ENCODE measurements at places on chromosomes 6 and 20.

DNA sequence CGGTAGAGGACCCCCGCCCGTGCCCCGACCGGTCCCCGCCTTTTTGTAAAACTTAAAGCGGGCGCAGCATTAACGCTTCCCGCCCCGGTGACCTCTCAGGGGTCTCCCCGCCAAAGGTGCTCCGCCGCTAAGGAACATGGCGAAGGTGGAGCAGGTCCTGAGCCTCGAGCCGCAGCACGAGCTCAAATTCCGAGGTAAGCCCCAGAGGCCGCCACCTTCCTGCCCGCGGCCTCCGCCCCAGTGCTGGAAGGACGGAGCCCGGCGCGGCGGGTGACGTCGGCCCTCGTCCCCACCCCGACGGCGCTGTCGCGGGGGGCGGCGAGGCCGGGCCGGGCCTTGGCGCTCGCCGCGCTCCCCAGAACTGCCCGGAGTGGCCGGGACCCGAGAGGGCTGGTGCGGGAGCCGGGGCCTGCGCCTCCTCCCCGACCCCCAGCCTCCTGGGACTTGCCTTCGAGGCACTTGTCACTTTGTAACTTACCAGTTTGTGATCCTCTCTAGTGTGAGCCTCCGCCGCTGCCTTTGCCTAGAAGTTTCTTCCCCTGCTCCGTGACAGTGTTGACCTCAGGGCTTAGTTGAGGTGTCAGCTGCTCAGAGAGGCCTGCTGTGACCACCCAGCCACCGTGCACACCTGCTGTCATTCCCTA, 417 bp downstream of the VAPB start:
- DNase-seq, result no peak

GRCh38 chr6:106347219-106347618, 13.3 kb upstream of the CRYBG1 start:
- no peak for DNase-seq

- no peak for DNase-seq
Observed at GRCh38 chr20:38601216-38602184, at the start of gene ARHGAP40. Gene ARHGAP40, plus strand, starts transcription at chr20:38601809.

GRCh38 chr6:143595251-143596036, 82.3 kb upstream of the PHACTR2 start:
- DNase-seq, result no peak

DNA sequence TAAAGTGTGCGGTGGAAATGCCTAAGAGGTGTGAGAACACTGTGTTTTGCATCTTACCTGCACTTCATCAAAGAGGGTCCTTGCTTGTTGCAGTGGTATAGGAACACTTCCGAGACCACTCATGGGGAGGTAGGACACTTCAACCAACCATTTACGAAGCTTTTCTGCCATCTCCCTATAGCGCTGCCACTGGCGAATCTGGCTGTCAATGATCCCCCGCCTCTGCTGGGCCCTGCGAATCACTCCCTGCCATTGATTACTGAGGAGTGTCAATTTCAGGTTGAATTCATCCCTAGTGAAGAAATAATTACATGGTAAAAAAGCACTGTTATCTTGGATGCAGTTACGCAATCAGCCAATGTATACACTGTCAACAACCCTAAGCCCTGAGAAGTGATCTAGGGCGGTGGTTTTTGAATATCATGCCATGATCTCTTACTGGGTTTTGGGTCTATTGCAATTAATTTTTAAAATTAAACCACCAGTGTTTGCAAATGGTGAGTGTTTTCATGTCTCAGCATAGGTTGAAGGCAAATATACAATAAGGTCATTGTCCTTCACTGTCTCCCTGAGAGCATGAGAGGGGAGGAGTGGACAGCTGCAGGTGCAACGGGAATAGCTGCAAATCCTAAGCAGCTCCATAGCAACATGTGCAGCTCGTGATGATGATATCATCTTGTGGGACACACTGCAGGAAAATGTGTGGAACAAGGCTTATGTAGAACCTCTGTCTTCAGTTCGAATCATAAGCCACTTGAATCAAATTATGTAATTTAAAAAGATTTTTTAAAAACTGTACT, 400.6 kb downstream of the ESR1 start:
- DNase-seq, result no peak

GRCh38 chr6:39266782-39267355, 37.6 kb upstream of the KCNK5 start:
- DNase-seq, result no peak

DNA sequence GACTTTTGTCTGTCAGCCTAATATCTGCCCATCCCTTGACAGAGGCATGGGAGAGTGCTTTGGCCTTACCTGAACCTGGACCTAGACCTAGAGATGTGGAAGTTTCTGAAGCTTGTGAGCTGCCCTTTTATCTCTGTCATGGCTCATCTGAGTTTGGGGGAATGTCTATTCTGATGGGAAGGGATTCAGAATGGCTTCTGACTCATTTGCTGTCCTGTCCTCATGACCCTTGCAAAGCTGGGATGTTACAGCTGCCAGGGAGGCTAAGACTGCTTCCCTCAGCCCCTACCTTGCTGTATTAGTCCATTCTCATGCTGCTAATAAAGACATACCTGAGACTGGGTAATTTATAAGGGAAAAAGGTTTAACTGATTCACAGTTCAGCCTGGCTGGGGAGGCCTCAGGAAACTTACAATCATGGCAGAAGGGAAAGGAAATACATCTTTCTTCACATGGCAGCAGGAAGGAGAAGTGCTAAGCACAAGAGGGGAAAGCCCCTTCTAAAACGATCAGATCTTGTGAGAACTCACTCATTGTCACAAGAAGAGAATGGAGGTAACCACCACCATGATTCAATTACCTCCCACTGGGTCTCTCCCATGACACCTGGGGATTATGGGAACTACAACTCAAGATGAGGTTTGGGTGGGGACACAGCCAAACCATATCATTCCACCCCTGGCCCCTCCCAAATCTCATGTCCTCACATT, 252.2 kb downstream of the ERMARD start:
- no peak for DNase-seq

DNA sequence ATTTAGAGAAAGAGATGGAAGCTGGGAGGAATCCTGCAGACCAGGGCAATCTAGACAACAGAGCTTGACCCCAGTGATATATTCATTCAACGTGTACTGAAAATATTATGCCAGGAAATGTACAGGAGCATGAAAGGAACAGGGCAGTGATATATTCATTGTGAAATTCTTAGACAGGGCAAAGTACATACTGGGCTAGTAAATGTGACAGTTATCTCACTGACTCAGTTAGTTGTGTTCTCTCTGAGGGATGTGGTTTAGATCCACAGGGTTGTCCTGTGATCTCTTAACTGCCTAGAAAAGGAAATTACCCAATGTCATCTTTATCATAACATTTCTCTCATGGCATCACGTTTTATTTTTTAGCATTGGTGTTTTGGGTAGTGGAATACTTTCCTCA, 891.3 kb downstream of the EYS start:
- no peak for DNase-seq

- no peak for DNase-seq
Observed at GRCh38 chr6:164692772-164693510, 616.5 kb downstream of the C6orf118 start.

DNA sequence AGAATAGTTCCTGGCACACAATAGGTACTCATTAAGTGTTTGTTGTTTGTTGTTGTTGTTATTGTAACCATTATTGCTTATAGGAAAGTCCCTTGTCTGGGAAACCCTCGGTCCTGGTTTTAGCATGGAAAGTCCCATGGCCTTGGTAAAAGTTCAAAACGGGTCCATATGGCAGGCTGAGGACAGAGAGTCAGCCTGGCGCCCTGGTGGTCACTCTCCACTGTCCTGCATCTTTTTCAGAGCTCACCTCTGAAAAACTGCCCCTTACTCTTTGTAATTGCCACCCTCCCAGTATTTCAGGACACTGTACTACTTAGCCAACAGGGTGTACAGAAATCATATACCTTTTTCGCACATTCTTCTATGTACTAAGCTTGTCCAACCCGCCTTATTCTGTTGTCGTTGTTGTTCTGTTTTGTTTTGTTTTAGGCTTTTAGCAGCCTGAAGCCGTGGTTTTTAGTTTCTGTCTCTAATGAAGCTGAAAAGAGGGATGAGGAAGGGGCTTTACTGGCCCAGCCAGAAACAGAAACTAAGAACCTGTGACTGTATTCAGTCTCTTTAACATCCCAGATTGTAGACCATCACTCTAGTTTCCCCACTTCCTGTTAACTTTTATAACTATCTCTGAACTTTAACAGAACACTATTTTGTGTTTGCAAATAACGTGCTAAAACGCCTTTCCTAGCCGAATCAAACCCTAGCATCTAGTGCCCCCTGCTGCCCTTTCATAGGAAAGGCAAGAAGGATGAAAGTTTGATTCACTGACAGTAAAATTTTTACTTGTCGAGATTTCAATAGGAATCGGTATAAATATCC, 7.6 kb upstream of the TMEM14A start:
- no peak for DNase-seq

GRCh38 chr6:106490974-106491373, 130.5 kb downstream of the CRYBG1 start:
- no peak for DNase-seq

GRCh38 chr6:41637194-41638001, 870 bp upstream of the MDFI start:
- no peak for DNase-seq

DNA sequence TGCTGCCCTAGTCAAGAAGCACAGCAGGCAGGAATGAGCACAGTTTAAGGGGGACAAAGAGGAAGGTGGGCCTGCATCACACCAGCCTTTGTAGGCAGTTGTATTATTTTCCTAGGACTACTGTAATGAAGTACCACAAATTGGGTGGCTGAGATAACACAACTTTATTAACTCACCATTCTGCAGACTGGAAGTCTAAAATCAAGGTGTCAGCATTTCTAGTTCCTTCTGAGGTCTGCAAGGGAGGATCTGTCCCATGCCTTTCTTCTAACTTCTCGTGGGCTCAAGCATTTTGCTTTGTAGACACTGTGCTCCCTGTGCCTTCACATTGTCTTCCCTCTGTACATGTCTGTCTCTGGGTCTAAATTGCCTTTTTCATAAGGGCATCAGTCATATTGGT, 488.5 kb upstream of the JARID2 start:
- DNase-seq, result no peak

GRCh38 chr6:114941078-114941477, 598.3 kb upstream of the HS3ST5 start:
- DNase-seq, result no peak

- DNase-seq, result no peak
Observed at GRCh38 chr6:80209430-80209829, 103.0 kb downstream of the BCKDHB start.

DNA sequence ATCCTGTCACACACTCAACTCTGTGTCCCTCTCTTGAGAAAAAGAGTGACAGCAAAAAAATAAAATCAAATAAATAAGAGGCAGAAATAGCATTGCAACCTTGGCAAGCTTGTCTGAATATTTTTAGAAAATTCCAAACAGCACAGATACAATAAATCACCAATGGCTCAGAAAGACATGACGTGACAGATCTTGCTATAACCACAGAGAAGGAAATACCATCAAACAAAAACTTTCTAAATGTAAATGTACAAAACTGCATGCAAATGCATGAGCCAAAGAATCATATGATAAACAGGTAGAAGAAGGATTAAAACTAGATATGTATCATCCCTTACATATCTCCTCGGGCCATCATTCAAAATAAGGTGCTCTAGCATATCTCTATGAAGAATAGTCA, 549.2 kb upstream of the NOX3 start:
- DNase-seq, result no peak

DNA sequence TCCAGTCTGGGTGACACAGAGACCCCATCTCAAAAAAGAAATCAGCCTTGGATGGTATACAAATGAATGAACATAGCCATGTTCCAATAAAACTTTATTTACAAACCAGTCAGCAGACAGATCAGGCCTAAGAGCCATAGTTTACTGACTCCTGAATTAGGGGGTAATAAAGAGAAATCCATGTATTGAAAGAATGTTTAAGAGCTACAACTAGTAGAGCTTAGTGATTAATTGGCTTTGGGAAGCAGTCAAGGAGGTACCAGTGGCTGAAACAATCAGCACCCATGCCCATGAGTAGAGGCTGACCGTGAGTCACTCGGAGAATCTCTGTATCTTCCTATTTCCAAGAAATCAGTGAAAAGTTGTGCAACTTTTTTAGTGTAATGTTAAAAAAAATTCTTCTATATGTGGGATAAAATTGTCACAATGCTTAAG, 223.6 kb upstream of the RREB1 start:
- DNase-seq, result no peak

DNA sequence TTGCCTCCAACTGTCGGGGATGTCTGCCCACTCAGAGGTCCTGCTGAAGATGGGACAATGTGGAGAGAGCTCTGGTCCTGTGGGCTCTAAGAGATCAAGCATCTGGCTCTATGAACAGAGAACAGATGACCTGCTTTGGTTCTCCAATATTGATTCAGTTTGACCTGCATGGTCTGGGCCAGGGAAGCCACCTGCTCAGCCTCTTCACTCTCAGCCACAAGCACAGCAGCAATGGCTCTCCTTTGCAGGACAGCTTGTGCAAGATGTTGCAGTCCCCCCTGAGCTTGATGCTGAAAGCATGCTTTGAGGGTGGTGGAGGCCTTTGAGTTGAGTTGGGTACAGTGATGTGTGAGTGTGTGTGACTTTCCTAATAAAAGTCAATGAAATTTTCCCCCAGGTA, 18.6 kb upstream of the MCM3 start:
- no peak for DNase-seq

DNA sequence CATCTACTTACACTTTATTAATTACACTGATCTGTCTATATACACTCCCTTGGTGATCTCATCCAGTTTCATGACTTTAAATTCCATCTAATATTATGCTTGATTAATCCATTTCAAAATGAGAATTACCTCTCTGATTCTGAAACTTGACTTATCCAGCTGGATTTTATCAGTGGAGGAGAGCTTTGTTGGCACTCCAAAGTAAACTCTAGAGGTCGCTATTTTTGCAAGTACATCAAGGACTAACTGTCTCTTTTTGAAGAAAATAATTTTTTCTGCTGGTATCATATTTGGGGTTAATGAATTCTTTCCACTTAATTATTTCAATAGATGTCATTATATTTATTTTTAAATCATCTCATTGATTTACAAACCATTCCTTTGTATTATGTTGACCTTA, 630.3 kb upstream of the MAN1A1 start:
- DNase-seq, result no peak

DNA sequence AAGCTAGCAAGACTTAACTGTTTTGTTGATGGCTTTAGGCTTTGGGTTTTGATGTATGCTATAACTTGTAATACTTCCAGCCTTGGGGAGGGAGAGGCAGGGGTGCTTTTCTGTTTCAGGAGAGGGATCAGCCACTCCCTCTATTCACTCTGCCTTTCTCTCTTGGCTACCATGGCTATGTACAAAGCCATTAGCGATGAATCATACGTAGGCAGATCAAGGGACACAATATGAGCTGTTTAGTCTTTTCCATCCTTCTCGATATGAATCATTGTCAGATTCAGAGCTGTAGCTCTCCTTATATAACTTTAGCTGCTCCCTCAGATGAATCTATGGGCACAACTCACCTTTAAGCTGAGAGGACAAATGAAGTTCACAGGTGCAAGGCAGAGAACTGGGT, 230.6 kb downstream of the TSHZ2 start:
- DNase-seq, result no peak

Measured in stimulated activated CD4-positive, alpha-beta T cell treated with anti-CD3 and anti-CD28 coated beads, Interleukin-15, amount 100 ng/mL, for 1 hour (primary cell).